ENCODE measurements at places on chromosomes 1 and 21.

DNA sequence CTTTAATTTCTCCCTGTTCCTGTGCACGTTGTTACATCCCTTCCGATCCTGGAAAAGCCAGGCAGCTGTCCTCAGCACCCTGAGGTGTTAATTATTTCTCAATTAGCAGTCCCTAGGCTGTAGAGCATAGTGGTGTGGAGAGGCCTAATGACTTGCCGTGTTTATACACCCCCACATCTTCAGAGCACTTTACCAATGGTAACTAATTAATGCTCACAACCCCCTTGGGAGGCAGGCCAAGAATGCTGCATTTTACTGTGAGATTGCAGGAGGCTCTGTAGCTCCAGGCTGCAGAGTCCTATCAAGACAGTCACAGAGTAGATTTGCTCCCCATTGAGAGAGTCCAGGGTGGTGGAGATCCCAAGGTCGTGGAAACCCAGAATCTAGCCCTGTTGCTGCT is 2.4 kb upstream of the PARS2 start:
- no peak for DNase-seq

DNA sequence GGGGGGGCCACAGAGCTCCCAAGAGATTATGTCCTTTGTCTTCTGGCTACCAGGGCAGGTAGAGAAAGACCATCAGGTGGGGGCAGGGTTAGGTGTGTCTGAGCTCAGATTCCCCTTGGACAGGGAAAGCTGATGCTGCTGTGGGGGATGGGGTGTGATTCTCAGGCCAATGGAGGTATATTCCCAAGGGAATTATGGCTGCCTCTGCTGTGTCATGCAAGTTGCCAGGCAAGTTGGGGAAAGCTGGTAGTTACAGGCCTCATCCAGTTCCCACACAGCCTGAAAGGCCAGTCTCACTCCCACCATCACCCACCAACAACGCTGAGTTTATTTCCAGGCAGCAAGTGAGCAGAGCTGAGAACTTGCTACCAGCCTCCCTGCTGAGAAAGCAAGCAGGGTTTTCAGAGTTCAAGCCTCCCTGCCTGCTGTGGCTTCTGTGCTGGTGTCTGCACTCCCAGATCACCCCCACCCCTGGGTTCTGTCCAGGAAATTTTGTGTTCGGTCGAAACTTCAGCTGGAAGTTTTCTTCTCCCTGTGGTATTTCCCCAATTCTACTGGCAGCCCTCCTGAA is 21.3 kb downstream of the IFI16 start:
- DNase-seq = no peak

GRCh38 chr1:150066838-150067183 is 765 bp upstream of the VPS45 start:
- DNase-seq = peak; percentile 9

- DNase-seq = no peak
Measured at GRCh38 chr1:84635429-84635828, 54.8 kb downstream of the SSX2IP start.

DNA sequence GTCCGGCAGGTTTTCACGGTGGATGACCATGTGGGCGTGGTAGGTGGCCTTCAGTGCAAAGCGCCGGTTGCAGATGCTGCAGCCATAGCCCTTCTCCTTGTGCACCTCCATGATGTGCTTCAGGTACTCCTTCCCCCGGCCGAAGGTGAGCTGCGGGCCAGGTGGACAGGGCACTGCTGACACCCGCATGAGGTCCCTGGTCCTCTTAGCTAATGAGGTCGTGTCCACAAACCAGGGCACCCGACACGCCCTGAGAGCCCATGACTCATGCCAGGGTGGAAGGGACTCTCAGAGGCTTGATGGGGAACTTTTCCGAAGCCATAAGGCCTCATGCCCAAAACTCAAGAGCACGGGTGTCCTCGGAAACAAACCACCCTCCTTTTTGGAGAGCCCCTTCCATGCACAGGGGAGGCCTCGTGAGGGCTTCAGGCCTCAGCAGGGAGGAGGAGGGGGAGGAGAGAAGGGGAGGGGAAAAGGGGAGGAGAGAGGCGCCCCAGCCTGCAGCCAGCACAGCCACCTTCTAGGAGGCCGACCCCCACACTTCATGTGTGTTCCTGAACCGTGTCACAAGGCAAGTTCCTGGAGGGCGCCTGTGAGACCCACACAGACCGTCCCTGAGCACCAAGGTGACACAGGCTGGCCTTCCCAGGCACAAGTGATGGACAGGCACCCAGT is 54.4 kb upstream of the RIPK4 start:
- DNase-seq = no peak

DNA sequence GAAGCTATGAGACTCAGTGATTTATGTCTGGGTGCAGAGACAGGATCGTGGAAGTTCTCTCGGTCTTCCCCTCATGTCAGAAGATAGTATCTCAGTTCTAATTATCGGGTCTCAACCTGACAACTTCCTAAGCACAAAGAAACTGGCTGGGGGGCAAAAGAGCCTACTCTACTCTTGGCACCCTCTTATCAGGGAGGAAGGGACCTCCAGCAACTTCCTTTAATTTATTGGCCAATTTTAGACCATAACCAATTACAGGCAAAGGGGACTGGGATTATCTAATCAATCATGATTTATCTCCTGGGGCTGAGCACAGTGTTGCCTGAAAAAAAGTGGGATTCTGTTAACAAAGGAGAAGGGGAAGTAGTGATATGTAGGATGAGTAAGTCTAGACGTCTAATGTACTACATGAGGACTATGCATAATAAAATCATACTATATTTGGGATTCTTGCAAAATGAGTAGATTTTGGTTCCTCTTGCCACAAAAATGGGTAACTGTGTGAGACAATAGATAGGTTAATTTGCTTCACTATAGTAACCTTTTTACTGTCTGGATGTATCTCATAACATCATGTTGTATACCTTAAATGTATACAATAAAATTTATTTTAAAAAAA is 98.8 kb downstream of the ZFYVE9 start:
- DNase-seq = no peak
